ENCODE measurements at places on chromosomes 5 and 9. TPM values are rescaled to one million over a fixed set of nuclear protein-coding genes. Genes with fewer than 3 reads are reported as not detected.

Gene CNTNAP3
- 2.7 TPM for total RNA-seq

DNA sequence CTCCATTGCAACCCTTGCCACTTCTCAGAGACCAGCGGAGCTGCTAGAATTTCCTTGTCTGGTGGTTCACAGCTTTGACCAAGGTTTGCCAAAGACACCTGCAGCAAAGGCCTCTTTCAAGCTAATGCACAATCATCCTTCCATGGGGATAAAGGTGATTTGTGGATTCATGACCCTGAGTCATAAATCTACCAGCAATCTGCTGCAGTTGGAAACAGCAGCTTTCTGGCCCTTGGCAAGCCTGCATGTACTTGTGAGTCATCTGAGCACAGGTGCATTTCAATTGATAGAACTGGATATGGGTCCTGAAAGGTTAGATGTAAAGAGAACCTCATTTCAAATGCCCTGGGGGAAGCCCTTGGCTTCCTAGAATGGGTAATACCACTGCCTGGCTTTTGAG lies 21.6 kb upstream of the TCF7 start:
- DNase-seq = no peak

GRCh38 chr5:29960323-29960722 lies 1233.2 kb upstream of the CDH6 start:
- no peak for DNase-seq

GRCh38 chr9:124894741-124895170 lies 32.8 kb downstream of the ARPC5L start:
- no peak for DNase-seq

Gene NR5A1
- not detected for total RNA-seq

Gene GPX3
- 461 TPM for total RNA-seq

DNA sequence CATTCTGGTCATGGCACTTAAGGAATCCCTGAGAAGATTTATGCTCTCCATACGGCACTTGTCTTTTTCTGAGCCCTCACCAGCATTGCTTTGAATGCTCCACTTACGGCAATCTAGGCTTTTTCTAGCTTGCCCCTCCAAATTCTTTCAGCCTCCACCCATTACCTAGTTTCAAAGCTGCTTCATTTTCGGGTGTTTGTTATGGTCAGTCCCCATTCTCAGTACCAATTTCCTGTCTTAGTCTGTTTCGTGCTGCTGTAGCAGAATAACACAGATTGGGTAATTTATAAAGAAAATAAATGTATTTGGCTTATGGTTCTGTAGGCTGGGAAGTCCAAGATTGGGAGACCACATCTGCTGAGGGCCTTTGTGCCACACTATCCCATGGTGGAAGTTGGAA lies 42.0 kb downstream of the ARHGEF28 start:
- DNase-seq = no peak

DNA sequence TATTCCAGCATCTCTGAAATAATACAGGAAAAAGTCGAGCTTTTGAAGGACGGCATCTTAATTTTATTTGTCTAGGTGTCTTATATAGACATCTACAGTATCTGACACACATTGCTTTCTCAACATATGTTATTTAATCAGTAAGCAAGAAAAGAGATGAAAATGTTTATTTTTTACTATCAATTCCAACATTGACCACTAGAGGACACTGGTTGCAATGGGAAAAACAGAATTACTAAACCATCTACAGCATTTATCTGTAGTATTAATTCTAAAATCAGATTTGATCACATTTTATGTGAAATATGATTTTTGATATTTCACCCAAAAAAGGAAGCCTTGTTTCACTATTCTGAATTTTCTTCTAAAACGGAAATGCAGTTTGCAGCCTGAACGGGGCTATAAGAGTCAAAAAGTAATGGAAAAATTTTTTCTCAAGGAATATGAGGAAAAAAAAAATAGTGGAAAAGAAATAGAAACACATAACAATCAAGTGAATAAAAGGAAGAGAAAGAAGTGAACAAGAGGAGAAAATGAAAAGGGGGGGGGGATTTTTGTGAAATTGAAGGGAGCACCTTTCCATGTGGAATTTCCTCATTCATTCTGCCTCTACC lies 98.6 kb downstream of the OSTF1 start:
- no peak for DNase-seq

DNA sequence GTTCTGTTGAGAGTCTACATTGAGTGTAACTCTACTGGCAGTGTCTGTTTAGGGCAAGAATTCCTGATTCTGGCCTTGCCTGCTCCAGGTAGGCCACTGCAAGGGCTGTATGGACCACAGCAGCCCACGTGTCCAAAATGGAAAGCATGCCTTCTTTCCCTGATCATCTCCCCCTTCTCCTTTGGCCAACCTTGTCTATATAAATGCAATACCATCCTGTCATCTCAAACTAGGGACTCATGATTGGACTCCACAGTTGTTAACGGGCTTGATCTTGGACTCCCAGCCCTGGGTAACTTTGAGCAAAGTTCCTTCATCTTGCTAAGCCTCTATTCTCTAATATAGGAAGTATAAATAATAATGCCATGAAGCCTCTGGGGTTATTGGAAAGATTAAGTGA lies 533.6 kb downstream of the BNC2 start:
- DNase-seq = no peak

Gene DMRTA1
- 0.38 TPM for total RNA-seq

GRCh38 chr9:131735238-131736128 lies 4.4 kb downstream of the RAPGEF1 start:
- no peak for DNase-seq

GRCh38 chr5:150497274-150497988 lies 10.5 kb upstream of the NDST1 start:
- no peak for DNase-seq

Gene CDH10
- not detected for total RNA-seq

Gene SHB
- 39.0 TPM for total RNA-seq

DNA sequence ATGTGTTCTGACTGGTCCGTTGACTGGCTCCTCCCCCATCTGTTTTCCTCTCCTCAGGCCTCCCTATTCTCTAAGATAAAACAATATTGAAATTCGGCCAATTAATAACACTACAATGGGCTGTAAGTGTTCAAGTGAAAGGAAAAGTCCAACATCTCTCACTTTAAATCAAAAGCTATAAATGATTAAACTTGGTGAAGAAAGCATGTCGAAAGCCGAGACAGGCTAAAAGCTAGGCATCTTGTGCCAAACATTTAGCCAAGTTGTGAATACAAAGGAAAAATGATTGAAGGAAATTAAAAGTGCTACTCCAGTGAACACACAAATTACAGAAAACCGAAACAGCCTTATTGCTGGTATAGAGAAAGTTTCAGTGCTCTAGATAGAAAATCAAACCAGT lies 310.6 kb downstream of the SPOCK1 start:
- no peak for DNase-seq

Gene SOX30
- total RNA-seq = 0.13 TPM

DNA sequence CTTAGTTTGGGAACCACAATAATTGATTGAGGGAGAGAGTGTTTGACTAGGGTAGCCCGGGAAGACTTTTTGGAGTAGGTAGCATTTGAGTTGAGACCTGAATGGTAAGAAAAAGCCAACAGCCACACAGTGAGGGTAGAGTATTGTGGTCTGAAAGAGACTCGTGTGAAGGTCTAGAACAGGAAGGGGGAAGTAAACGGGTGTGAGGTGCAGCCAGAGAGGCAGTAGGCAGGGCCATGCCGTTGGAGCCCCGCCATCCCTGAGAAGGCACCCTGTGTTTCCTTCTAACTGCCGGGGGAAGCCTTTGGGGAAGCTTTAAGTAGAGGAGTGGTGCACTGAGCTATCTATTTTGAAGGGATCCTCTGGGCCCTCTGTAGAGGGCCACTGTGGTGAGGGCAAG lies 3.5 kb upstream of the F2RL2 start:
- DNase-seq = no peak

DNA sequence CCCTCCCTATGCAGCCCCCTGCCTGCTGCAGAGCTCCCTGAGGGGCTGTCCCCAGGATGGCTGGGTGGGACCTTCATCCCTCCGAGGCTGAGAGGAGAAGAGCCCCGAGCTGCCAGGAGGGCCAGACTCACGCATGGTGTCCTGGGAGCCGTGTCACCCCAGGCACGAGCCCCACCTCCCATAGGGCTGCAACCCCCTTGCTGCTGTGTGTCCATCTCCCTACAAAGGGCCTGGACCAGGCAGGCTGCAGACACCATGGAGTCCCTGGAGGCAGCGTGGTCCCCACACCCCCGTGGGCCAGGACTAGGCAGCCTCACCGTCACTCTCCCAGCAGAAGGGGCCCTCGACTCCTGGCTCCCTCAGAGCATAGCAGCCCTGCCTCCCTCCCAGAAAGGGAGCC lies 11.2 kb upstream of the SEC16A start:
- DNase-seq = no peak

DNA sequence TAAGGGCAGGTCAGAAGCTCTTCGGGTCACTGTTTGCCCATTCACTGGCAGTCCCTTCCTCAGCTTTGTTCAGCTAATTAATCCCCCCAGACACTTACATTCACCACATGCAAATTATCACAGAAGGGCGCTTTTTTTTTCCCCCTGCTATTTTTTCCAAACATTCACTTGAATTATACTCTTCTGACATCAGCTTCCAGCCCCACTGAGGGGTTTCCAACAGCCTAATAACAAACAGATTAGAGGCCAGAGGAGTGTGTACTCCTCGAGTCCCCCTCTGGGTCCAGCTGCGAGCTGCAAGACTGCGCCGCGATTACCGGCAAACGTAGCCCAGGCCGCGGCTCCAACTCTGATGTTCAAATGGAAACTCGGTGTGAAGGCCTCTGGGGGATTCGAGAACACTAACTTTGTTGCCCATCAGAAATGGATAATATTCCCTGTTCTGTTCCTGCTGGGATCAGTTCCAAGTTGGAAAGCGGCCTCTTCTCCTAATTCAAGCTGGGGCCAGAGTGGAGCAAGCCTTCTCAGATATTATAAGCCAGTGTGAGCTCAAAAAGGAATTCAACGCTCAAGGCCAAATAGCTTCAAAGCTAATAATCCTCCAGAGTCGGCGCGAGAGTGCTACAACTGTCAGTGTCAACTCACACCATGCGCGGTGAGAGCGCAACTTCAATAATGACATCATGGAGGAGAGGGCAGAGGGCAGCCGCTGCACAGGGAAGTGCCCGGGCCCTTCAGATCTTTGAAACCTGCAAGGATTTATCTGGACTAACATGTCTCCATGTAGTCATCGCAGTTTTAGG lies 560.8 kb downstream of the BNC2 start:
- no peak for DNase-seq

- DNase-seq = no peak
Measured at GRCh38 chr9:22088717-22089061, 79.6 kb upstream of the CDKN2B start.

DNA sequence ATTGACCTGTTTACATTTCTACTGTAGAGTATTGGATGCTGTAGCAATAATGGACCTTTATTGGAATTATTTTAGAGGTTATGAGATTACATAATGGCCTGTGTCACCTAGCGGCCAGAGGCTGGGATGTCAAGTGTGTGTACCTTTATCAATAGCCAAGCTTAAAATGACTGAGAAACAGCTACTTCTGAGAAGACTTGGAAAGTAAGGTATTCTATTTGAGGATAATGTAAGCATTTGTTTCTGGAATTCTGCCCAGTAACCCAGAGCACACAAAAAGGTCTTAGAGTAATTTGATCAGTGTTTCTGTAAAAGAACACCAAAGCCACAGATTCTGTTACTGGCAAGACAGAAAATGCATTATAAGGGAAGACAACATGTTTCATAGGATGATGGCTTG lies 116.8 kb downstream of the MACIR start:
- DNase-seq = no peak
